ENCODE measurements at places on chromosomes 3 and 15.

DNA sequence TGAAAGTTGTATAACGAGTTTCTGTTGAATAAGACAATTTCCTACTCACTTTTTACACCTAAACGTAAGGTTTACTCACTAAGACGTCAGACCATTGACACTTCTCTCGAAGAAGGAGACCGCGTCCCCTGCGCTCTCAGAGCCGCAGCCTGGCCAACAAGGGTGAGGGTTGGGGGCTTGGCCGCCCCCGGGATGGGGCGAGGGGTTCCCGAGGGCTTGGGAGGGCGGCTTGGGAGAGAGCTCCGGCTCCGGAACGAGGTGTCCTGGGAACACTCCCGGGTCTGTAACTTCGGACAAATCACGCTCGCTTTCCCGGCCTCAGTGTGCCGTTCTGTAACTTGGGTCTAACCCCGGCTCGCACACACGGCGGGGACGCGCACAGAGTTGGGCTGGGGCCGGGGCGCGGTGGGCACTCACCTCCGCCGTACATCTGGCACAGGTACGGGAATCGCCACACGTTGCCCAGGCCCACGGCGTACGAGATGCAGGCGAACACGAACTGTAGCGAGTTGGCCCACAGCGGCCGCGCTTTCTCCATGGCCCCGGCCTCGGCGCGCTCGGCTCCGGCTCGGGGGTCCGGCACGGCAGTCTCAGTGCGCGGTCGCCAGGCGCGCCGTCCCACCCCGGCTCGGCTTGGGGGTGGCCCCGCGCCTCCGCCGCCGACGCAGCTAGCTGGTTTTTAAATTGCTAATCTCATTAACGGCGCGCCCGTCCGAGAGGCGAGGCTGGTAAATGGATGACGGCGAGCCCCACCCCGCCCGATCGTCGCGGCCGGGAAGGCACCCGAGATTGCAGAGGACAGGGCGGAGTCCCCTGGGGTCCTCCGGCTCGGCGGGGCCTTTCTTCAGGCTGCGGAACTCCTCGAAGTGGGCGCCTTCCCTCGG is at the start of gene SLC6A20:
Gene SLC6A20 (minus strand): TSS at position 655 of the 884 bp plus-strand sequence. CDS start 117 bp downstream, at position 538.
- DNase-seq = no peak

DNA sequence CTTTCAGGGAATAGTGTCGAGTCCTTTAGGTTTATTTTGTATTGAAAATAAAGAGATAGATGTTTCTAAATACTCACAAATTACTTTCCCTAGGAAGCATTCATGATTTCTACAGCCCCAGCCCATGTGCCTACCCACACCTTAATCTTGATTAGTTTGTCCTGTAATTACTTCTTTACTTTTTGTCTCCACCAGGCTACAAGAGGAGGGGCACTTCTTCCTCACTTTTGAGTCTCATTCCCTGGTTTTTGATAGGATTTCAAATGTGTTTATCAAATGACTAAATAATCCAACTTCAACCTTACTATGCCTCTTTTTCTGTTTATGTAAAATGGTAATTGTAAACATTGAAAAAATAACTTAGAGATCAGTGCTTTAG is 1.8 kb downstream of the PXK start:
- no peak for DNase-seq

DNA sequence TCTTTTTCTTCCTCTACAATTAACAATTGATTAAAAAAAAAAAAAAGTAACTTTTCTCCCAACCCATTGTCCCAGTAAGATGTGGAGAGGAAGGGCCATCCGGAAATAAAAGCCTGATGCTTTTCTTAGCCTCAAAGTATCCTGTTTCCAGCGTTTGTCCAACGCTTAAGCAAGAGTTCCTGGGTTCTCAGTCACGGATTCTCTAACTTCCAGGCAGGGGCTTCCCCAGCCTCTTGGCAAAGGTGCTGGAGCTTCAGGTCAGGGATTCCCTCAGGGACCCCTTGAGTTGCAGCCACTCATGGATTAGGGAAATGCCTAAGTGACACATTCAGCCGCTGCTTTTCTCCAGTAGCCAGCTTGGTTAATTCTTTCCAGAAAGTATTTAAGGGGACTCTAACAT is 22.3 kb upstream of the C2CD4B start:
- DNase-seq = no peak

- no peak for DNase-seq
Measured at GRCh38 chr15:65619626-65620290, 2.0 kb upstream of the SLC24A1 start.

GRCh38 chr3:9022305-9023225 is 59.3 kb upstream of the RAD18 start:
- no peak for DNase-seq

DNA sequence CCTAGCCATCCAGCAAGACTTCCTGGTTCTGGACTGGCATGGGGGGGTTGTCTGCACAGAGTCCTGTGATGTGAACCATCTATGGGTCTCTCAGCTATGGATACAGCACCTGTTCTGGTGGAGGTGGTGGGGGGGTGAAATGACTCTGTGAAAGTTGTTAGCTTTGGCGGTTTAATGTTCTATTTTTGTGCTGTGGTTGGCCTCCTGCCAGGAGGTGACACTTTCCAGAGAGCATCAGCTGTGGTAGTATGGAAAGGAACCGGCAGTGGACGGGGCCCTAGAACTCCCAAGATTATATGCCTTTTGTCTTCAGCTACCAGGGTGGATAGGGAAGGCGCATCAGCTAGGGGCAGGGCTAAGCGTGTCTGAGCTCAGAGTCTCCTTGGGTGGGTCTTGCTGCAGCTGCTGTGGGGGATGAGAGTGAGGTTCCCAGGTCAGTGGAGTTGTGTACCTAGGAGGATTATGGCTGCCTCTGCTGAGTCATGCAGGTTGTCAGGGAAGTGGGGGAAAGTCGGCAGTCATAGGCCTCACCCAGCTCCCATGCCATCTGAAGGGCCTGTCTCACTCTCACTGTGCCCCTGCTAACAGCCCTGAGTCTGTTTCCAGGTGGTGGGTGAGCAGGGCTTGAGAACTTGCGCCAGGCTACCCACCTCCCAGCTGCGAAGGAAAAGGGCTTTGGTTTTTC is 7.1 kb upstream of the LARS2 start:
- no peak for DNase-seq
